ENCODE measurements at places on chromosomes 4 and X. TPM values are rescaled to one million over a fixed set of nuclear protein-coding genes. Genes with fewer than 3 reads are reported as not detected.

The NAT8L gene
- polyA plus RNA-seq: 4.3 TPM

The GPRASP3 gene
- polyA plus RNA-seq: 7.0 TPM

The NSUN7 gene
- 1.8 TPM for polyA plus RNA-seq

The ELMOD2 gene
- polyA plus RNA-seq: 19.4 TPM

The EVC2 gene
- polyA plus RNA-seq: 4.3 TPM

The S100G gene
- not detected for polyA plus RNA-seq

The ASB12 gene
- polyA plus RNA-seq: 33.8 TPM

The SGMS2 gene
- polyA plus RNA-seq: 8.5 TPM

The FAM90A26 gene
- polyA plus RNA-seq: 0.06 TPM

The VBP1 gene
- polyA plus RNA-seq: 57.3 TPM

The APELA gene
- polyA plus RNA-seq: 0.25 TPM

The PPEF1 gene
- 0.61 TPM for polyA plus RNA-seq

The HSD17B13 gene
- 0.18 TPM for polyA plus RNA-seq

The ASMT gene
- not detected for polyA plus RNA-seq

The COL25A1 gene
- 9.5 TPM for polyA plus RNA-seq

The ETDB gene
- not detected for polyA plus RNA-seq

The TNIP3 gene
- not detected for polyA plus RNA-seq

The NUP62CL gene
- 0.90 TPM for polyA plus RNA-seq

The FHIP1A gene
- polyA plus RNA-seq: 9.3 TPM

The CDS1 gene
- polyA plus RNA-seq: 0.28 TPM

The RPA4 gene
- 0.09 TPM for polyA plus RNA-seq

The CD38 gene
- polyA plus RNA-seq: 0.94 TPM

The PRRG1 gene
- polyA plus RNA-seq: 13.1 TPM

The GPR119 gene
- not detected for polyA plus RNA-seq

The ARHGAP4 gene
- 21.5 TPM for polyA plus RNA-seq

The CFP gene
- 3.0 TPM for polyA plus RNA-seq

The TCEAL7 gene
- 447 TPM for polyA plus RNA-seq

All from forelimb muscle (tissue), 1 donor.